ENCODE measurements at places on chromosomes 16 and 17.

- DNase-seq = no peak
These were observed 7.3 kb downstream of the ABI3 start for GRCh38 chr17:49217651-49218413.

DNA sequence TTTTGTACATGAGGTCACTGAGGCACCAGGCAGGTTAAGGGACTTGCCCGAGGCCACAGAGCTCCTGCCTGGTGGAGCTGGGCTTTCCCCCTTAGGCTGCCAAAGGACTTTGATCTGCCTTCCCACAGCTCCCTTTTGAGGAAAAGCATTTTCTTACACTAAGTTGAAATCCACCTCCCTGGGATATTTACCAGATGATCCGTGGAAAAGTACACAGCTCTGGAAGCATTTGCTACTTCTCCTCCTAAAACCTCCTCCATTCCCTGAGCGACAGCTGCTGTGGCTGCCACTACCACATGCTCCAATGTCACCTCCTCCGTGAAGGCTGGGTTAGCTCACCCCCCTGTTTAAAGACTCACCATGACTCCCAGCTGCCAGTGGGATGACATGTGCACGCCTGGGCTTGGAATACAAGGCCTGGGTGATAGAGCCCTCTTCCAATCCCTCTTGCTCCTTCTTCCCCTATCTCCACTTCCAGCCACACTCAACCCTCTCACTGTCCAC is 1.2 kb upstream of the MPRIP start:
- peak; percentile 94 for DNase-seq

DNA sequence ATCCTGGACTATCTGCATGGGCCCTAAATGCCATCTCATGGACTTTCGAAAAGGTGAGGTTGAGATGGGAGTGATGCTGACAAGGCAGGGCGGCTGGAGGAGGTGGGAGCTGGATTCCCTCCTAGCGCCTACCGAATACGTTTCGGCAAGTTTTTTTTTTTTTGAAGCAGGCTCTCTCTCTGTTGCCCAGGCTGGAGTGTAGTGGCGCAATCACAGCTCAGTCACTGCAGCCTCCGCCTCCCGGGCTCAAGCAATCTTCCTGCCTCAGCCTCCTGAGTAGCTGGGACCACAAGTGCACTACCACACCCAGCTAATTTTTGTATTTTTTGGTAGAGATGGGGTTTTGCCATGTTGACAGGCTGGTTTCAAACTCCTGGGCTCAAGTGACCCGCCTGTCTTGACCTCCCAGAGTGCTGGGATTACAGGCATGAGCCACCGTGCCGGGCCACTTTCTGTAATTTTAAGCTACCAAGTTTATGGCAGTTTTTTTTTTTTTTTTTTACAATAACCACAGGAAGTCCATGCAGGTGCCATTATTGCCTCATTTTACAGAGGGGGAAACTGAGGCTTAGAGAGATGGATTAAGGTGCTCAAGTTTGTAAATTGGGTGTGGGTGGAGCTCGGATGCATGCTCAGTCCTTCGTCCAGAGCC is 246.4 kb downstream of the PRKCA start:
- no peak for DNase-seq

GRCh38 chr16:11497851-11498289 is 88.8 kb downstream of the LITAF start:
- peak; percentile 63 for DNase-seq

GRCh38 chr16:19232988-19233387 is 52.5 kb upstream of the CLEC19A start:
- DNase-seq = no peak

DNA sequence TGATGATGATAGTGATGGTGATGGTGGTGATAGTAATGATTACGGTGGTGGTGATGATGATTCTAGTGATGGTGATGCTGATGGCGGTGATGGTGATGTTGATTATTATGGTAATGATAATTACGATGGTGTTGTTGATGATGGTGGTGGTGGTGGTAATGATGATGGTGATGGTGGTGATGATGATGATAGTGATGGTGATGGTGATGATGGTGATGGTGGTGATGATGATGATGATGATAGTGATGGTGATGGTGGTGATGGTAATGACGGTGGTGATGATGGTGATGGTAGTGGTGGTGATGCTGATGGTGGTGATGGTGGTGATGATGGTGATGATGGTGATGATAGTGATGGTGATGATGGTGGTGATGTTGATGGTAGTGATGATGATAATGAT is 370.0 kb downstream of the CDH13 start:
- no peak for DNase-seq

GRCh38 chr17:29504711-29505110 is 62.1 kb downstream of the ABHD15 start:
- DNase-seq = peak; percentile 7

- no peak for DNase-seq
These were observed 13.3 kb upstream of the PECAM1 start for GRCh38 chr17:64403881-64404460.

GRCh38 chr17:76492989-76493501 is 8.2 kb downstream of the RHBDF2 start:
- peak; percentile 91 for DNase-seq

DNA sequence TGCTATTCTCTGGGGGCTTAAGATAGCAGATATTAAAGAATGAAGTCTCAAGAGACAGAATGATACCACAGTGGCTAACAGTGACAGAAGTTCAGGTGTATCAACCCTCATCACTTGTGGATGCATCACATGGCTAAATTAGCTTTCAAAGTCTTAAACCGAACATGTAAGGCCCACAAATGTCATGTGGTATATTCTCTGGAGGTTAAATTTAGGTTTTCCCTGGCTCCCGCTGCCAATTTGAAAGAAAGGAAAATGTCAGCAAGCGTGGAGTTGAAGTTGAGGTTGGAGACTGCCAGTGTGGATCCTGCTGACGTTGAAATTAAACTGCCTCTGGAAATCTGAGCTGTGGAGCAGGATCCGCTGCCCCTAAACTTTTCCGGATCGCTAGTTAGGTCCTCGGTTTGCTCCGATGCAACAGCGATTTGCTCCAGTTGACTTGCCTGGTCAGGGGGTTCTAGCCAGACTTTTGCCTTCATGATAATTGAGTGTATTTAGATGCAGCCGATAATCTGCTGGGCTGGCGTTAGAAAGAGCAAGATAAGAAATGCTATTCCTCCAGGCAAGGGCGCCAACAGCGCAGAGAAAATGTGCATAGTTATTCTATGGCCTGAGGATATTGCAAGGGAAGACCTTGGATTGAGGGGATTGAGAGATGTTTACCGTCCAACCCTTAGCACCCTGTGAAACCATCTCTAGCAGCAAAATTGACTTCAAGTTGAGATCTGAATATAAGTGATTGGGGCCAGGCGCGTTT is 443.9 kb downstream of the TMEM114 start:
- DNase-seq = no peak

DNA sequence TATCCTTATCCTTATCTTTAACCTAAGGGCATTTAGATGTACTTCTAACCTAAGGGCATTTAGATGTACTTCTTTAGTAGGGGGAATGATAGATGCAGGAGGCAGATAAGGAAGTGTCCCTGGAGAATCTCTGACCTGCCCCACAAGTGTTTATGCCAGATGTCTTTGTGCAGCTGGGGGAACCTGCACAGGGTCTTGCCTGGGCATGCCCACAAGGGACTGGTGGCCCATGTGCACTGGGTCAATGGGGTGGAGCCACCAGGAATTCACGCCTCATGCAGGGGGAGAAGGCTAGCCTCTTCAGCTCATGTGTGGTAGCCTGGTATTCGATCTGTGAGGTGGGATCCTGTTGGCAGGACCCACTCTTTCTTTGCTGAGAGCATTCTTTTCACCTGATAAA is 38.0 kb downstream of the CA10 start:
- DNase-seq = no peak

GRCh38 chr17:48102798-48103715 is 1.8 kb upstream of the CBX1 start:
- no peak for DNase-seq

DNA sequence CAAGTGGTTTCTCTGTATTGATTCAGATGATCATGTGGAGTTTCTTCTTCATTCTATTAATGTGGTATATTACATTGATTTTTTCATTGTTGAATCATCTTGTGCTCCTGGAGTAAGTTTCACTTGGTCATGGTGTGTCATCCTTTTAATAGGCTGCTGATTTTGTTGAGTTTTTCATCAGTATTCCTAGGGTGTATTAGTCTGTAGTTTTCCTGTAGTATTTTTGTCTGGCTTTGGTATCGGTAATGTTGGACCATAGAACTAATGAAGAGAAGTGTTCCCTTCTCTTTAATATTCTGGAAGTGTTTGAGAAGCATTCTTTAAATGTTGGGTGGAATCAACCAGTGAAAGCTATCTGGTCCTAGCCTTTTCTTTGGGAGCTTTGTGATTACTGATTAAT is 99.0 kb downstream of the OMG start:
- peak; percentile 35 for DNase-seq

All from LHCN-M2 (cell line).